Prostate gland (tissue), 2 donors: ENCODE measurements at places on chromosomes 6 and 20.

- DNase-seq = no peak
Measured at GRCh38 chr6:24078200-24078599, 47.8 kb upstream of the NRSN1 start.

GRCh38 chr20:53926428-53927028 lies 143.9 kb downstream of the BCAS1 start:
- DNase-seq = no peak

DNA sequence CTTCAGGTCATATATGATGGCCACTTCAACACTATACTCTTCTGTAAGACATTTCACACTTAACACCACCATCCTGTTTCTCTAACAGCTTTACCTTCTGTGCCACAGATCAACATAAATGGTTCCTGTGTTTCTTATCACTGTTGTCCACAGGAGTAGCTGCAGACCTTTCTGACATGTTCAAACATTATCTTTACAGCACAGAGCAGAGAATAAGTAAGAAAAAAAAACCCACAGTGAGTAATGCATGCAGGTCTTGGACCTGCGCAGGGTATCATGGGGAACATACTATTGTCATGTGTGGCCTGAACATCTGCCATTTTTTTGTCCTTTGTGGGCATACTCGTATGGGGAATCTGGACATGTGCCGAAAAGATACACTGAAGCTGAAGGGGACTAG lies 161.9 kb downstream of the KIF16B start:
- no peak for DNase-seq

DNA sequence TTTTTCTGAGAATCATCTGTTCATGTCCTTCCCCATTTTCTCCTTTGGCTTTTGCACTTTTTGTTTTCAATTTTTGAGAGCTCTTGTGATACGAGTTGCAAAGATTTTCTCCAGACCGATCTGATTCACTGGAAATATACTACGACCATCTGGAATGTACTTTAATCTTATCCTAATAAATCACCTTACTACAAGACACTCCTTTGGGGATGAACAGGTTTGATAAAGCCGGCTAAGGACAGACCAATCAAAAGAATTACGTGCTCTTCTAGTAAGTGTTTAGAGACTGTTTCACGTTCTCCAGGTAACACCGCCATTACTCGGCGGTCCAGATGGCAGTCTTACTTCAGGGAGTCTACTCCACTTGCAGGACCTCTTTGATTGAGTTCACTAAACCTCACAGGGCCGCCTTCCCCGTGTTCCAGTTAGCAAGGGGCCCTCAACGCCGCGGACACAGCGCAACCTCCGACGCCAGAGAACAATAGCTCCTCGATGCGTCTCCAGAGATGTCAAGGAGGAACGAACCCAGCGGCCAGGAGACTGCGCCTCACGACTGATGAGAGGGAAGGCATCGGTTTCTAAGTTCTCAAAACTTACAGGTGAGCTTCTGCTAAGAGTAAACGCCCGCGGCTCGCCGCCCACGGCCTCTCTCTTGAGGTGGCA lies 920 bp upstream of the WTAP start:
- DNase-seq = no peak

DNA sequence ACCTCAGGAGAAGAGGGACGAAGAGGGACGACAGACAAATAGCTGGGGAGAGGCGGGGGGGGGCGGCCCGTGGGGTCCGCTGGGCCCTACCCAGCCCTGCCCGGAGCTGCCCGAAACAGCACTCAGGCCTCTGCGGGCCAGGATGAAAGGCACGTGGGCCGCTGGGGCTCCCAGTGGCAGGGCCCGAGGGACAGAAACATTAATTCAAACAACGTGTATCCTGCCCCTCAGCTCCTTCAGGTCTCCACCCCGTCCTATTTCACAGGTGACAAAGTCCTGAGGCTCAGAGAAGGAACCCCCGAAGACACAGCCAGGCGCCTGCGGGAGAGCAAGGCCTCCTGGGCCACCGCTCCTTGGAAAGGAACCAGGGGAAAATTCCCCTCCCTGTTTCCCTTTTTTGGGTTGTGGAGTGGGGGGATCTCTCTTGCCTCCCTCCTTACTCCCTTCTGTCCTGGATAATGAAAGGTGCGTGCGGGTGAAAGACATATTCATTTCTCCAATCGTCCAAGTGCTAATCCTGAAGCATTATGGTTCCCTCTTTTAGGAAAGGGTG lies 93.3 kb downstream of the RNASET2 start:
- no peak for DNase-seq

GRCh38 chr6:98672681-98673475 lies 161.5 kb upstream of the POU3F2 start:
- DNase-seq = no peak
